ENCODE measurements at places on chromosomes 11 and 22.

- no peak for DNase-seq
Observed at GRCh38 chr22:33779243-33779642, 141.0 kb downstream of the LARGE1 start.

- DNase-seq = no peak
Observed at GRCh38 chr22:25437414-25438160, 126.9 kb upstream of the GRK3 start.

GRCh38 chr11:70334351-70334995 lies 63.9 kb upstream of the CTTN start:
- DNase-seq = no peak

DNA sequence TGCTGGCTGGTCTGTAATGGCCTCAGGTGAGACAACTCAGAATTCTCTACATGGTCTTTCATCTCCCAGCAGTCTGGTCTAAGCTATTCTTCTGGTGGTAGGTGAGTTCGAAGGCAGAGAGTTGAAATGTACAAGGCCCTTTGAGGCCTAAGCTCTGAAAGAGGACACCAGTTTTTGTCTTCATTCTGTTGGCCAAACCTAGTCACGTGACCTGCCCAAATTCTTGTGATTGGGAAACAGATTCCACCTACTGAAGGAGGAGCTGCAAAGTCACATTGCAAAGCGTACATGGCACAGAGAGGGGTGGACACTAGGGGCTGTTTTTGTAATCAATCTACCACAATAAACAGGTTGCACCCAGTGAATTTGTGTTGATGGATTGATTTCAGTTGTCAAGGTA lies 193.5 kb downstream of the NAV2 start:
- no peak for DNase-seq

DNA sequence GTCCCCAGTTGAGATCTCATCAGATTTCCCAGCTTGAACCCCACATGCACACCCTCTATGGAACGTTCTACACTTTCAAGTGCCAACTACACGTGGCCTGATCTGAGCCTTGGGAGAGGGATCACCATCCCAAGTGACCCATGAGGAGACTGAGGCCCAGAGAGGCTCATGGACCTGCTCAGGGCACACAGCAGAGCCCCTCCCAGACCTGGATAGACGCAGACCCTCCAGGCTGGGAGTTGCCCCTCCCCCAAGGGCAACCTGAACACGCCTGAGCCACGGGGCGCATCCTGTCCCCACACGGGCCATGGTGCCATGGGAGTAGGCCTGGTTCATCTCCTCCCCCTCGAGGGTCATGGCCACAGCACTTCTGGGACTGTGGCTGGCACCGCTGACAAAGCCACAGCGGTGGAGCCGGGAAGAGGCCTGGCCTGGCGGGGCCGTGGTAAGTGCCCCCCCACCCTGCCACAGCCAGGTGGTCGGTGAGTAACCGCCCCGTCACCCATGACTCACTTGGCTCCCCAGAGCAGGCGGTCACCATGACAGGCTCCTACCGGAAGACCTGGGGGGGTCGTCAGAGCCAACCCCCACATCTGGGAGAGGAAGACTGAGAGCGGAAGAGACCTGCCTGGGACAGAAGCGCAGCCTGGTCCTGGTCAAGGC lies 8.1 kb downstream of the WNT7B start:
- no peak for DNase-seq

DNA sequence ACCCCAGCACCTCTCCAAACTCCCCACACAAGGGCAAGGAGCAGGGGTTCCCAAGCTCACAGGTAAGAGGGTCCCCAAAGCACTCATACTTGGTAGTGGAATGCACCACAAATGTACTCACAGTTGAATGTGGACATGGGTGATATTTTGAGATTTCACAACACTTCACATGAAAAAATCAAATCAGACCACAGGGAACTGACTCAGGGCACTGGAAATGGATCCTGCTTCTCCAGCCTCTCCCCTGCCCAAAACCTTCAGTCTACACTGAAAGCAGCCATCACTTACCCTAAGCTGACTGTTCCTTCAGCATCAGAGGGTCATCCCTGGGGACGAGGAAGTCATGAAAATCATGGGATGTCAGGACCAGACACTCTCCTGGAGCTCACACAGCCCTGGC lies 40.2 kb downstream of the SCGB1A1 start:
- no peak for DNase-seq

GRCh38 chr22:19610518-19611253 lies 86.5 kb upstream of the CLDN5 start:
- no peak for DNase-seq

GRCh38 chr11:105942921-105943320 lies 79.1 kb downstream of the MSANTD4 start:
- DNase-seq = no peak

- DNase-seq = no peak
Observed at GRCh38 chr11:70876685-70877084, 375.7 kb downstream of the SHANK2 start.

DNA sequence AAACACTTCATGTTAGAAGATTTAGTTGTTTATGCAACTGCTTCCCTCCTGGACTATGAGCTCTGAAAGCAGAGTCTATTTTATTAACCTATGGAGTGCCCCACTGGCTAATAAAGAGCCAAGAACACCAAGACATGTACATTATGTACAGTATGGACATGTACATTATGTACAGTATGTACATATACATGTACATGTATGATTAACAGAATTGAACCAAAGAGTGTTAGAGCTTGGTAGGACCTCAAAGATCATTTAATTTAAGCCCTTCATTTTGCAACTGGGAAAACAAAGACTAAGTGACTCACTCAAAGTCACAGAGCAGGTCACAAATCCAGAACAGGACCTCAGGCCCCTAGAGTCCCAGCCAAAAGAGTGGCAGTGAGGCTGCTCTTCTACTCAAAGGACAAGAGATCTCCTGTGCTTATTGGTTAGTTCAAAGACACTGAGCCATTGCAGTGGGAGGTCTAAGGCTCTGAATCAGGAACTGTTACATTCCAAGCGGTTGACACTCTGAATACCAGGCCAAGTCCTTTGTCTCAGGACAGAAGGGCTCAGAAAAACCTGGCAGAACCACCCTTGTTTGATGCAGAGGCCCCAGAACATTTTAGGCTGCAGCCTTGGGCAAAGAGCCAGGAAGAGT lies 103.8 kb downstream of the FAM168A start:
- DNase-seq = no peak

DNA sequence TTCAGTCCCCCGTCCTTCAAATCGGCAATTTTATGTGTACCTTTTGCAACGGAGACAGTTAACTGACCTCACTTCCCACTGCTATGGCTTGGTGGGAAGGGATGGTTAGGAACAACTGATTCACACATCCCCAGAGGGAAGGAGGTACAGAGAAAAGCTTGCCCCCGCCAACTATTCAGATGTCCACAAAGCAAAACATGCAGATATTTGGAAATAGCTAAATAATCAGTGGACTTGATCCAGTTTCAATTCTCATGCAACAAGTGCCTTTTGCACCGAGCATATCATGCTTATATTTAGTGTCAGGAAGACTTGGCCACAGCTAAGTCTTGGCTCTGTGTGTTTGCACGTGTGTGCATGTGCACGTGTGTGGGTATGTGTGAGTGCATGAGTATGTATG lies 144.6 kb downstream of the SNX19 start:
- DNase-seq = no peak

Data from stimulated activated CD8-positive, alpha-beta memory T cell treated with anti-CD3 and anti-CD28 coated beads, Interleukin-4, amount 100 ng/mL, for 4 hours (primary cell).